Calu3 (cell line): ENCODE measurements at places on chromosomes 6 and 20.

GRCh38 chr6:117237561-117237960 lies 27.8 kb upstream of the VGLL2 start:
- DNase-seq, result no peak

- DNase-seq, result no peak
These were observed 55.8 kb upstream of the SCML4 start for GRCh38 chr6:107879941-107880340.

DNA sequence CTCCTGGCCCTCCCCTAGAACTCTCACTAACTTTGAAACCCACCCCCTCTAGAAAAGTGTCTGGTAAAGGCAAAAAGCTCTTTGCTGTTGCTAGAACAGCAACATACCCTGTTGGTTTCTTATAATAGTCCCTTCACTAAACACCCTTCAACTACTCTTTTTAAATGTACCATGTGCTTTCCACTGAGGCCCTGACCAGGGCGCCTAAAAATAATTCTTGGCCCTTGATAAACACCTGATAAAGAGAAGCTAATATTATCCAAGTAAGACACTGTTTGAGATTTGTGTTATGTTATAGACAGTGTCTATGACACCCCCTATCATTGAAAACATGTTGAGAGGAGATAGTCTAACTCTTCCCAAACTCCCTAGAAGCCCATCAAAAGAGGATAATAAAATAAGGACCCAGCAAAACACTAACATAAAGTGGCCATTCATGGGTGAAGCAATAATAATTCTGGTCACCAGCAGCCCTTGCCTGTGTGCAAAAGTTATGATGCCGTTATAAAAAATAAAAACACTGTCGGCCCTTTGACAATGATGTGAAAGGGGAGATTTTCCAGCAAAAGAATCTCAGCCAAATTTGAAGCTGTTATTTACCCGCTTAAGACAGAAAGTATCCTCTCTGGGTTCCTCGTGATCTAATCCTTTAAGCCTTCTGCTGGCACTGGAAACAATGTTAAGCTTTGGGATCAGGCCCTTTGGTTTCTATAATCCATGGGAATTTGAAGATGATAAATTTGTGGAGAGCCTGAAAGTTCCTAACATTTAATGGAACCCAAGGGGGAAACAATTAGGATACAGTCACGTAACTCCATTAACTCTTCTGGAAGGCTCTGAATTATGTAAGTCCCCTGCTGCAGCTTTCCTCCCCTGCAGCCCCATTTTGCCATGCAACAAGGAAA lies 122.6 kb upstream of the PLCB4 start:
- no peak for DNase-seq

DNA sequence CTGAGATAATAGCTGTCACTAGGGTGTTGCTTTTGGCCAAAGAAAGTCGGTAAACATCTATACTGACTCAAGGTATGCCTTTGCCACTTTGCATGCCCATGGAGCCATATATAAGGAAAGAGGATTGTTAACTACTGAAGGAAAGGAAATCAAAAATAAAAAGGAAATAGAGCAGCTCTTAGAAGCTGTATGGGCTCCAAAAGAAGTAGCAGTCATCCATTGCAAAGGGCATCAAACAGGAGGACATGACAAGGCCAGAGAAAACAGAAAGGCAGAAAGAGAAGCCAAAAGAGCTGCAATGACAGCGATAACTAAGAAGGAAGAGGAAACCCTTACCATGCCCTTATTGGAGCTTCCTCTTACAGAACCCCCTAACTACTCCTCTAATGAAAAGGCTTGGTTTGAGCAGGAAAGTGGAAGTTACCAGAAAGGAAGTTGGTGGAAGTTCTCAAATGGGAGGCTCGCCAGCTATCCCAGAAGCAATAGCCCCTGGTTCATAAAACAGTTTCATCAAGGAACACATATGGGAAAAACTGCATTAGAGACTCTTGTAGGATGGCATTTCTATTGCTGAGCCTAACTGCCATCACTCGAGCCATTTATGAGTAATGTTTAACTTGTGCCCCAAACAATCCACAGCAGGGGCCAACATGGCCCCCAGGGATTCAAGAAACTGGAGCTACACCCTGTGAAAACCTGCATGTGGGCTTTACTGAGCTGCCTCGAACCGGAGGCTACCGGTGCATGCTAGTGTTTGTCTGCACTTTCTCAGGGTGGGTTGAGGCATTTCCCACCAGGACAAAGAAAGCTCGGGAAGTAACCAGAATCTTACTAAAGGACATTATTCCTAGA lies 7.0 kb downstream of the IL22RA2 start:
- DNase-seq, result no peak
